H54 (cell line): ENCODE measurements at places on chromosomes 11 and 22.

DNA sequence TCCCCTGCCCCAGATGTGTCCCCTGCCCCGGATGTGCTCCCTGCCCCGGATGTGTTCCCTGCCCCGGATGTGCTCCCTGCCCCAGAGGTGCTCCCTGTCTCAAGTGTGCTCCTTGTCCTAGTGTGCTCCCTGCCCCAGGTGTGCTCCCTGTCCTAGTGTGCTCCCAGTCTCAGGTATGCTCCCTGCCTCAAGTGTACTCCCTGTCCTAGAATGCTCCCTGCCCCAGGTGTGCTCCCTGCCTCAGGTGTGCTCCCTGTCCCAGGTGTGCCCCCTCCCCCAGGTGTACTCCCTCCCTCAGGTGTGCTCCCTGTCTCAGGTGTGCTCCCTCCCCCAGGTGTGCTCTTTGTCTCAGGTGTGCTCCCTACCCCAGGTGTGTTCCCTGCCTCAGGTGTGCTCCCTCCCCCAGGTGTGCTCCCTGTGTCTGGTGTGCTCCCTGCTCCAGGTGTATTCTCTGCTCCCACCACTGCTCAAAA, 48.7 kb upstream of the RASD2 start:
- no peak for DNase-seq

DNA sequence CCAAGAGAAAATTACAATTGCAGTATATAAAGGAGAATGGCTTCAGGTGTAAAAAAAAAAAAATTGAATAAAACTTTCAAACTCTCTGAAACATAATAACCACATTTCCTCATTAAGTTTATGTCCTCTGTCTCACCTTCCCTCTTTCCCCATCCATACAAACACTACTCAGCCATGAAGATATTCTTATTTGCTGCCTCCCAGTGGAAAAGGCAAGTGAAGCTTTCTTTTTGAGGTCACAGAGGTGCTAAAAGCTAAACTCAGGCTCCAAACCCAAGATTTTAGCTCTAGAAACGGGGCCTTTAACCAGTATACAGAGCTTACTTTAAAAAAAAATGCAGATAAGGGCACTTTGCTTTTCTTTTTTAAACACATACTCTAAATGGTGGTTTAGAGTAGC, 1568.5 kb downstream of the FAM181B start:
- no peak for DNase-seq

GRCh38 chr11:44764583-44764982, 37.8 kb downstream of the TSPAN18 start:
- no peak for DNase-seq

GRCh38 chr22:30906946-30907345, 61.6 kb downstream of the MORC2 start:
- DNase-seq: no peak

GRCh38 chr11:14373941-14374646, 15.1 kb upstream of the RRAS2 start:
- no peak for DNase-seq

DNA sequence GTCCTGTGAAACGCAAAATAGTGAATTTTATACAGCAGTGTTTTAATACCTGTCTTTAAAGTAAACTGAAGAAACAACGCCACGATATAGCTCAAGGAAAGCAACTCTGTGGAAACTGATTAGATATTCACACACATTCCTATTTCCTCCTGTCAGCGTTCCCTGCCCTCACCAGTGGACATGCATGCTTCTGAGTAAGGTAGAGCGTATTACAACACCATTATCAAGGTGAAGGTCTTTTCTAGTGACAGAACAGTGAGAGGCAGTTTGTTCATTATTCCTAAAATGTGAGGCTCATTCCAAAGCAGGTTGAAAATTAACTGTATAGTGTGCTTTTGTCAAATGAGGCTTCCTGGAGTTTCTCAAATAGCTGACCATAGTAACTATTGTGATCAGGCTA, 153.1 kb downstream of the DDX10 start:
- no peak for DNase-seq

- DNase-seq: no peak
These were observed at the start of gene PDGFB for GRCh38 chr22:39244496-39245129. PDGFB (minus strand) TSS chr22:39244982; CDS start chr22:39243963, 1,019 bp downstream.

DNA sequence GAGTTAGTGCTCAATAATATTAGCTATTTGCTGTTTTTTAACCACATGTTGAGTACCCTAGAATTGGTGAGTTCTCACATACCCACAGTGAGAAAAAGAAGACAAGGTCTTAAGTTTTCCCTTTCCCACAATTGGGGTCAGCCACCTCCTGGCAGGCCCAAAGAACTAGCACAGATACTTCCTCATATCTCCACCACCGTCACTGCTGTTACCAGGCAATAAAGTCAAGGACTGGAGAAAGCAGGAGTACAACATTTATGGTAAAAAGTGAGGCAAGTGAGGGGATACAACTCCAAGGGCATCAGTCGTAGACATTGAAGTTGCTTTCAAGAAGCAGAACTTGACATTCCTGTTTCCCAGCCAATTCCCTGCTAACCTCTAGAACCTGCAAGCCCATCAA, 19.6 kb downstream of the ELP4 start:
- no peak for DNase-seq

- DNase-seq: no peak
These were observed 7.8 kb downstream of the DCPS start for GRCh38 chr11:126311401-126312291.

DNA sequence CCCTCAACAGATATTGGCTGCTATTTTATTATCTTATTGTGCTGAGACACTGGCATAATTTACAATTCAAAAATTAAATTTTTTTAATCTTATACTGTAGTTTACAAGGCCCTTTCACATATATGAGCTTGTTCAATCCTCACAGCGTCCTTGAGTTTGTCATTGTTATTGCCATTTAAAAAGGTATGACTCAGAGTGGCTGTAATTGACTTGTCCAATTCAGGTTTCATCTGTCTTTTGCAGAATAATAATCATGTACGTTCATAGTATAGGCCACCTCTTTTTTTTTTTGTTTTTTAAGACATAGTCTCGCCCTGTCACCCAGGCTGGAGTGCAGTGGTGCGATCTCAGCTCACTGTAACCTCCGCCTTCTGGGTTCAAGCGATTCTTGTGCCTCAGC, 11.5 kb downstream of the PTPRJ start:
- no peak for DNase-seq

- DNase-seq: no peak
These were observed at the start of gene GPR83 for GRCh38 chr11:94400839-94401772. GPR83 (minus strand) TSS chr11:94401419; CDS start chr11:94401247, 172 bp downstream.

- DNase-seq: no peak
These were observed 7.2 kb downstream of the POLD4 start for GRCh38 chr11:67345920-67346819.
